ENCODE measurements at places on chromosomes 12 and 14. TPM values are rescaled to one million over a fixed set of nuclear protein-coding genes. Genes with fewer than 3 reads are reported as not detected.

GRCh38 chr14:51609955-51610283 lies 41.8 kb upstream of the FRMD6 start:
- no peaks in the 10 kb centered on the region for H3K27me3 ChIP-seq
- no peaks in the 10 kb centered on the region for H3K4me1 ChIP-seq
- no peak for DNase-seq
- H3K36me3 ChIP-seq: no peaks in the 10 kb centered on the region
- H3K4me3 ChIP-seq: no peak overlapping the region

- no peaks in the 10 kb centered on the region for H3K4me1 ChIP-seq
- no peak overlapping the region for H3K4me3 ChIP-seq
- H3K27me3 ChIP-seq: no peaks in the 10 kb centered on the region
- H3K27ac ChIP-seq: no peak overlapping the region
- no peaks in the 10 kb centered on the region for H3K36me3 ChIP-seq
These were observed 14.8 kb upstream of the BCL11B start for GRCh38 chr14:99286761-99287160.

DNA sequence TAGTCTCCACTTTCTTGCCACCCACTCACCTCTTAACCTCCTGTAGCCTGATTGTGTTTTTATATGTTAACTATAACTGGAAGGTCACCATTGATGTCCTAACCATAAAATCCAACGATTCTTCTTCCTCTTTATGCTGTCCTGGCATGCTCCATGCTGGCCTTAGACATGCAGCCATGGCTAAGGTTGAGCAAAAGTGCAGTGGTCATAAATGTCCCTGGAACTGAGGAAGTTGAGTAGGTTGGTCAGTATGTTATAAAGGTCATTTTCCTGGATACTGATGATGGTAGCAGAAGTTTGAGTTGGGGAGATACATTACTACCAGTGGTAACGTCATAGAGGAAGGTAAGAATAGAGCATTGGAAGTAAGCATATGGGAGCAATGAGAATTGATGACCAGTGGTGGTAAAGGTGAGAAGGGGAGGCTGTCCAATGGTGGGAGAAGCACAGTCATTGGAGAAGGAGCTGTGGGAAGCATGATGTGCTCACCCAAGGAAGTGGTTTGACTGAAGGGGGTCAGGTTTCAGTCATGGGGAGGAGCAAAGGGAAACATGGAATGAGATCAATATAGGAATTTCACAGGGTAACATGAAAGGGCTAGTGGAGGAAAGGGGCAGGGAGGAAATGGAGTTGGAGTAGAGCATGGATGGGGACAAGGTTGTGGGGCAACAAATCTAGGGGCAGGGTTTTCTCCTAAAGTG lies 240.8 kb downstream of the DACT1 start:
- no peaks in the 10 kb centered on the region for H3K4me1 ChIP-seq
- no peaks in the 10 kb centered on the region for H3K27me3 ChIP-seq
- DNase-seq: no peak
- H3K27ac ChIP-seq: no peak overlapping the region
- no peaks in the 10 kb centered on the region for H3K36me3 ChIP-seq
- no peak overlapping the region for H3K4me3 ChIP-seq

GRCh38 chr14:87705439-87705896 lies 287.5 kb downstream of the GALC start:
- no peaks in the 10 kb centered on the region for H3K27me3 ChIP-seq
- no peak overlapping the region for H3K4me3 ChIP-seq
- no peak for DNase-seq
- no peaks in the 10 kb centered on the region for H3K4me1 ChIP-seq
- H3K36me3 ChIP-seq: no peaks in the 10 kb centered on the region
- no peak overlapping the region for H3K27ac ChIP-seq

GRCh38 chr14:28780843-28781820 lies 14.5 kb downstream of the FOXG1 start:
- peaks cover 22% of the 10 kb centered on the region for H3K27me3 ChIP-seq
- no peaks in the 10 kb centered on the region for H3K4me1 ChIP-seq
- no peaks in the 10 kb centered on the region for H3K36me3 ChIP-seq
- DNase-seq: no peak
- no peak overlapping the region for H3K27ac ChIP-seq
- no peak overlapping the region for H3K4me3 ChIP-seq

Gene ADAM20
- polyA plus RNA-seq: not detected

DNA sequence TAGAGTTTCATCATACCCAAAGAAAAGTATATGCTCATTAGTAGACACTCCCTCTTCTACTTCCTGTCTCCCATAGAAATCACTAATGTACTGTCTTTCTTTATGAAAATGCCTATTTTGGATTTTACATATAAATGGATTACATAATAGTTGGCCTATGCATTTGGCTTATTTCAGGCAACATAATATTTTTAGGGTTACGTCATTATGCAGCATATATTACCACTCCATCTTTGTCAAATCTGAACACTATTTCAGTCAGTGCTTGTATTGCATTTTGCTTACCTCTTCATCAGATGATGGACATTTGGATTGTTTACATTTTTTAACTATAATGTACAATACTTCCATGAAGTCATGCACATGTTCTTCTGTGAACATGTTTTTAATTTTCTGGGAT lies 1406.1 kb downstream of the LRFN5 start:
- H3K4me1 ChIP-seq: no peaks in the 10 kb centered on the region
- no peak overlapping the region for H3K27ac ChIP-seq
- H3K4me3 ChIP-seq: no peak overlapping the region

DNA sequence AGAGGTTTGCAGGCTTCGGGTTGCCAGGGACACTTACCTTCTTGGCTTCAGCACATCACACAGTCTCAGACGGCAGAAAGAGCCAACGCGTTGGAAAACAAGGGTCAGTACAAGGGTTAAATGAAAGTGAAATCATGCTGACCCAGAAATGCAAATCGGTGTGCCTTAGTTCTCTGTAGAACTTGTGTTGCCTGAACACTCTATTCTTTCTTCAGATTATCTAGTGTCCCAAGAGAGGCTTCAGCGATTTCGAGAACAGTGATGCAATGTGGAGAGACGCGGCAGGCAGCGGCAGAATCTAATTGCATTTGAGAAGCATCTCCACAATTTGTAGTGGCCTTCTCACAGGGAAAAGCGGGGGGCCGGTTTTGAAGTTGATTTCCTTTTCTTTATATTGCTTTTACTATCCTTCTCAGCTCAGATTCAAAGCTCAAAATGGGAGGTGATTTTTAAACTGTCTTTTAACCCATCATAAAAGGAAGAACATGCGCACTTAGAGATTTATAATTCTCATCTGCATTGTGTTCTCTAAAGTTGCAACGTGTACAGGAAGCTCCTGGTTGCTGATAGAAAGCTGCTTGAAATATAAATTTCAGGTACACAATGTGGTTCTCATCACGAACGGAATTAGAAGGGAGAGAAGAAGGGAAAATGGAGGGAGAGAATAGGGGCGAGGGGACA lies 67.8 kb upstream of the EGLN3 start:
- DNase-seq: peak; percentile 61
- H3K36me3 ChIP-seq: no peaks in the 10 kb centered on the region
- no peak overlapping the region for H3K4me3 ChIP-seq
- H3K27ac ChIP-seq: no peak overlapping the region

GRCh38 chr12:9072481-9073038 lies 43.2 kb downstream of the A2M start:
- H3K4me1 ChIP-seq: no peaks in the 10 kb centered on the region
- H3K27me3 ChIP-seq: no peaks in the 10 kb centered on the region
- H3K4me3 ChIP-seq: no peak overlapping the region
- H3K36me3 ChIP-seq: peaks cover 3% of the 10 kb centered on the region
- no peak for DNase-seq

Gene DENND5B
- 4.1 TPM for polyA plus RNA-seq

DNA sequence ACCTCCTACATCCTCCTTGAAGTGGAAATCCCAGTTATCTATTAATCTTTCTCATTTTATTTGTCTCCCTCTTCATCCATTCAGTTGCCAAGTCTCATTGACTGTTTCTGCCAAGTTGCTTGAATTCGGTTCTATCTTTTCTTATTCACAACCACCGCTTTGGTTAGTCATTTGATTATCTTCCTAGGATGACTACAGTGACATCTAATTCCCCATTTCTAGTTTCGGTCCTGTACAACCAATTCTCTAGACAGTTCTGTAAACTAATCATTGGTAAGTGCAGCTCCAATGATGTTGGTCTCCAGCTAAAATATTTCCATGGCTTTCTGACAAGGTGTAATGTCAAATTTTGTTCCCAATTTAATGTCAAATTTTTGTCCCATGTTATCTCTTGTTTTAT lies 220.1 kb downstream of the ADAMTS20 start:
- no peaks in the 10 kb centered on the region for H3K4me1 ChIP-seq
- no peak overlapping the region for H3K27ac ChIP-seq

GRCh38 chr14:38208618-38209562 lies 1.2 kb downstream of the SSTR1 start:
- peaks cover 9% of the 10 kb centered on the region for H3K4me1 ChIP-seq
- H3K27me3 ChIP-seq: no peaks in the 10 kb centered on the region
- peak overlapping the region; percentile 72 for H3K4me3 ChIP-seq
- H3K27ac ChIP-seq: peak overlapping the region; percentile 89
